ENCODE measurements at places on chromosomes 7 and 10. TPM values are rescaled to one million over a fixed set of nuclear protein-coding genes. Genes with fewer than 3 reads are reported as not detected.

The CACNA2D1 gene
- total RNA-seq = 1.1 TPM

The TMEM270 gene
- not detected for total RNA-seq

The TSPAN13 gene
- total RNA-seq = 27.6 TPM

The CALHM1 gene
- total RNA-seq = not detected

The CYTH3 gene
- 23.1 TPM for total RNA-seq

The PNLIPRP3 gene
- not detected for total RNA-seq

The GGCT gene
- total RNA-seq = 64.1 TPM

The SORCS3 gene
- total RNA-seq = 0.46 TPM

The CCDC3 gene
- not detected for total RNA-seq

The DNMBP gene
- 8.1 TPM for total RNA-seq

The EMX2 gene
- not detected for total RNA-seq

The RARRES2 gene
- not detected for total RNA-seq

The PLAC9 gene
- 2.0 TPM for total RNA-seq

The ZNF727 gene
- not detected for total RNA-seq

The ESYT2 gene
- 78.0 TPM for total RNA-seq

The CHAT gene
- not detected for total RNA-seq

The CYP3A7 gene
- not detected for total RNA-seq

The CCDC146 gene
- total RNA-seq = not detected

The VIPR2 gene
- not detected for total RNA-seq

The PTEN gene
- 7.8 TPM for total RNA-seq

The CHPF2 gene
- total RNA-seq = 30.1 TPM

The DOCK4 gene
- total RNA-seq = 25.4 TPM

The RET gene
- not detected for total RNA-seq

The AGR2 gene
- 140 TPM for total RNA-seq

The CACNB2 gene
- 0.07 TPM for total RNA-seq

The UNC5B gene
- total RNA-seq = 0.26 TPM

The IRF5 gene
- 15.3 TPM for total RNA-seq

The LRGUK gene
- total RNA-seq = 1.0 TPM

The OAT gene
- 68.0 TPM for total RNA-seq

The TMEM209 gene
- 17.7 TPM for total RNA-seq

The COBL gene
- 8.8 TPM for total RNA-seq

The C7orf57 gene
- total RNA-seq = not detected

The LIPM gene
- total RNA-seq = not detected

The HOXA2 gene
- 1.8 TPM for total RNA-seq

The CDC14C gene
- total RNA-seq = not detected

The SFXN3 gene
- 46.7 TPM for total RNA-seq

The RSPH10B2 gene
- not detected for total RNA-seq

The GPR141 gene
- total RNA-seq = not detected

The PRRT4 gene
- total RNA-seq = 0.69 TPM

The CYP3A5 gene
- not detected for total RNA-seq

The CTBP2 gene
- 78.9 TPM for total RNA-seq

The ACADSB gene
- 2.8 TPM for total RNA-seq

The ADIRF gene
- 259 TPM for total RNA-seq

The TET1 gene
- total RNA-seq = 3.0 TPM

The ARL3 gene
- 2.5 TPM for total RNA-seq

The CRYGN gene
- total RNA-seq = not detected

The LEP gene
- total RNA-seq = not detected
